ENCODE measurements at places on chromosomes 2 and 18. TPM values are rescaled to one million over a fixed set of nuclear protein-coding genes. Genes with fewer than 3 reads are reported as not detected.

- H3K27ac ChIP-seq, result peak overlapping the region; percentile 95
- DNase-seq, result no peak
- H3K36me3 ChIP-seq, result no peaks in the 10 kb centered on the region
Observed at GRCh38 chr18:51194604-51195003, 2.9 kb downstream of the MEX3C start.

GRCh38 chr18:29840089-29840488, 1202.5 kb downstream of the DSC3 start:
- no peaks in the 10 kb centered on the region for H3K27me3 ChIP-seq
- no peaks in the 10 kb centered on the region for H3K4me1 ChIP-seq
- H3K4me3 ChIP-seq, result no peak overlapping the region
- no peak overlapping the region for H3K27ac ChIP-seq
- no peak for DNase-seq
- no peaks in the 10 kb centered on the region for H3K36me3 ChIP-seq

GRCh38 chr18:57806978-57807285, 3.8 kb upstream of the ATP8B1 start:
- H3K27me3 ChIP-seq, result peaks cover 38% of the 10 kb centered on the region
- H3K27ac ChIP-seq, result peak overlapping the region; percentile 24
- peaks cover 5% of the 10 kb centered on the region for H3K4me1 ChIP-seq

The MC2R gene
- not detected for total RNA-seq

DNA sequence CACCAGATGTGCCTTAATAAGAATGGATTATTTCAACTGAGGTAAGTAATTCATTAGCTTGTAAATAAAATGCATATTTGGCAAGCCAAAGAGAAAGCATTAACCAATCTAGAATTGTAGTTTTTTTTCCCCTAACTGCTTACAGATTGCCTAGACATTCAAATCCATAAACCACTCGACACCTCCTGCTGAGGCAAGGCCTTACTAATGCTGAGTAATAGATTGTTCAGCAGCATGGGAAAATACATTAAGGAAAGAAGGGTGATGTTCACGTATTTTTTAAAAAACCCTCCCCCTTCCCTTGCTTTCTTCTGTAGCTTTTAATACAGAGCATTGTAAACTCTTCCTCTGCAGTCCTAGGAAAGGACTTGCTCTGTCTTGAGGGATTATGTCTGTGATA, 17.0 kb upstream of the LINC00305 start:
- H3K27me3 ChIP-seq, result no peaks in the 10 kb centered on the region
- no peak for DNase-seq
- H3K4me1 ChIP-seq, result no peaks in the 10 kb centered on the region
- no peaks in the 10 kb centered on the region for H3K36me3 ChIP-seq
- no peak overlapping the region for H3K4me3 ChIP-seq
- H3K27ac ChIP-seq, result no peak overlapping the region

GRCh38 chr2:28516950-28517349, 21.1 kb downstream of the PLB1 start:
- no peaks in the 10 kb centered on the region for H3K27me3 ChIP-seq
- H3K27ac ChIP-seq, result no peak overlapping the region
- H3K4me3 ChIP-seq, result no peak overlapping the region
- no peak for DNase-seq
- no peaks in the 10 kb centered on the region for H3K36me3 ChIP-seq

- no peak overlapping the region for H3K4me3 ChIP-seq
- DNase-seq, result no peak
- H3K36me3 ChIP-seq, result no peaks in the 10 kb centered on the region
- no peak overlapping the region for H3K27ac ChIP-seq
Observed at GRCh38 chr2:119730671-119731177, 29.0 kb upstream of the PTPN4 start.

The GCG gene
- total RNA-seq, result not detected

DNA sequence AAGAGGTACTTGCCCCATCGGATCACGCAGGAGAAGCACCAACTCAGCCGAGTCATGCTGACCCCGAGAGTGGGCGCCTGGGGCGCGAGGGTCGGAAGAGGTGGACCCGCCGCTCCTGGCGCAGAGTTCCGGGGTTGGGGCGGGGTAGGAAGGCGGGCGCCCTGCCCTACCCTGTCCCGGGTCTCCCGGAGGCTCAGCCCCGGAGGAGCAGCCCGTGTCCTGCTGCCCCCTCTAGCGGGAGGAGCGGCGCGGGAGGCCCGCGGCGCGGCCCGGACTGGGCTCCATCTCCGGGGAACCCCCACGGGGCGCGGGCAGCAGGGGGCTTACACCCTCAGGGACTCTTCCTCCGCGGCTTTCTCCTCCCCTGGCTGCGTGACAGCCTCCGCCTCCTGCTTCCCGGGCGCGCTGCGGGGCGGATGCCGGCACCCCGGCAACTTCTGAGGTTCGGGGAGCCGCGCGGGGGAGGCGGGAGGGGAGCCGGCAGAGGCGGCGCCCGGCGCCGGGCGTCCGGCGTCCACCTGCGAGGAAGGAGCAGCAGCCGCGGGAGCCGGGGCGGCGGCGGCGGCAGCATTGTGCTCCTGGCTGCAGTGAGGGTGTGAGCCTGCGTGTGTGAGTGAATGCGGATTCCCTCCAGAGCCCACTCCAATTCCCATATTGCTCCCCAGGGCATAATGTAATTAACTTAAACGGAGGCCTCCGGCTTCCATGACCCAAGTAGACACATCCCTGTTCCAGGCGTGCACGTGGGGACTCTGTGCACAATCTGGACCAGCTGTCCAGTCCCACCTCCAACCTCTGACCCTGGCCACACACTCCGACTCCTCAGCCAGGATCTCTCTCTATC, 7.6 kb upstream of the TNS1 start:
- H3K27ac ChIP-seq, result no peak overlapping the region
- H3K4me1 ChIP-seq, result peaks cover 19% of the 10 kb centered on the region
- H3K36me3 ChIP-seq, result no peaks in the 10 kb centered on the region
- H3K27me3 ChIP-seq, result no peaks in the 10 kb centered on the region
- H3K4me3 ChIP-seq, result peak overlapping the region; percentile 33

- DNase-seq, result no peak
- H3K4me1 ChIP-seq, result no peaks in the 10 kb centered on the region
- no peak overlapping the region for H3K4me3 ChIP-seq
- H3K27me3 ChIP-seq, result no peaks in the 10 kb centered on the region
- H3K27ac ChIP-seq, result no peak overlapping the region
Observed at GRCh38 chr2:101610750-101611315, 86.7 kb upstream of the MAP4K4 start.

DNA sequence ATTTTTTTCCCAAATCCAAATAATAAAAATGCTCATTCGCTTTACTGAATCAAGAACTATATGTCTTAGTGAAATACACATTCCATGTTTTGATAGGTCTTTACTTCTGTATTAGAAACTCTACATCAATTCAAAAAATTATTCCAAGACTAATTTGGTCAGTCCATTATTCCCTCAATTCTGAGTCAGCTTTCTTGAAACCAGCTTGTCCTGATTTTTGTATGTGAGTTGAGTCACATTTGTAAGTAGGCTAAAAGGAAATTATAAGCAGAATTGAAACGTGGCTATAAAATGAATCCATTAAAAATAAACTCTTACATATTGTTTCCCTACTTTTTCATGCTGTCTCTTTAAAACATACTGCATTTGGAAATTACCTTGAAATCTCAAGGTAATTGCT, 113.0 kb downstream of the DNER start:
- no peaks in the 10 kb centered on the region for H3K4me1 ChIP-seq
- DNase-seq, result no peak
- no peak overlapping the region for H3K4me3 ChIP-seq

GRCh38 chr2:105786231-105787230, 41.8 kb downstream of the NCK2 start:
- no peak overlapping the region for H3K4me3 ChIP-seq
- DNase-seq, result no peak
- H3K4me1 ChIP-seq, result peaks cover 80% of the 10 kb centered on the region
- no peak overlapping the region for H3K27ac ChIP-seq
- no peaks in the 10 kb centered on the region for H3K36me3 ChIP-seq

The METTL4 gene
- total RNA-seq, result 10.3 TPM

The CRYGC gene
- not detected for total RNA-seq

DNA sequence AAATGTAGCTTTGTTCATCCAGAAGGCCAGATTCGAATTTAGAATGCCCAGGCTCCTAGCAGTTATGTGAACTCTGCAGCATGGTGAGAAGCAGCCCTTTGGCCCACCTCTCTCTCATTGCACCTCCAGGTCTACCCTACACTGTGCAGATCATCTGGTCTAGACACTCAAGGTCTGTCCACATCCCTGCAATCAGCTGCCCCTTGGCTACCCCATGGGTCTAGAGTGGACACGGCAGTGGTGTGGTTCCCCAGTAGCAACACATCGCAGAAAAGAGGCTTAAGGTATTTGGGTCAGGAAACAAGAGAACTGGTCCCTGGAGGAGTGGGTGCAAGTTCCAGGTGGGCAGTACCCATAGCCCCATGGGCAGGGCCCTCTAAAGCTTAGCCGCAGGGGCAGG, 76.6 kb upstream of the BCL2L11 start:
- no peak overlapping the region for H3K4me3 ChIP-seq
- H3K4me1 ChIP-seq, result no peaks in the 10 kb centered on the region
- DNase-seq, result no peak
- no peaks in the 10 kb centered on the region for H3K36me3 ChIP-seq

DNA sequence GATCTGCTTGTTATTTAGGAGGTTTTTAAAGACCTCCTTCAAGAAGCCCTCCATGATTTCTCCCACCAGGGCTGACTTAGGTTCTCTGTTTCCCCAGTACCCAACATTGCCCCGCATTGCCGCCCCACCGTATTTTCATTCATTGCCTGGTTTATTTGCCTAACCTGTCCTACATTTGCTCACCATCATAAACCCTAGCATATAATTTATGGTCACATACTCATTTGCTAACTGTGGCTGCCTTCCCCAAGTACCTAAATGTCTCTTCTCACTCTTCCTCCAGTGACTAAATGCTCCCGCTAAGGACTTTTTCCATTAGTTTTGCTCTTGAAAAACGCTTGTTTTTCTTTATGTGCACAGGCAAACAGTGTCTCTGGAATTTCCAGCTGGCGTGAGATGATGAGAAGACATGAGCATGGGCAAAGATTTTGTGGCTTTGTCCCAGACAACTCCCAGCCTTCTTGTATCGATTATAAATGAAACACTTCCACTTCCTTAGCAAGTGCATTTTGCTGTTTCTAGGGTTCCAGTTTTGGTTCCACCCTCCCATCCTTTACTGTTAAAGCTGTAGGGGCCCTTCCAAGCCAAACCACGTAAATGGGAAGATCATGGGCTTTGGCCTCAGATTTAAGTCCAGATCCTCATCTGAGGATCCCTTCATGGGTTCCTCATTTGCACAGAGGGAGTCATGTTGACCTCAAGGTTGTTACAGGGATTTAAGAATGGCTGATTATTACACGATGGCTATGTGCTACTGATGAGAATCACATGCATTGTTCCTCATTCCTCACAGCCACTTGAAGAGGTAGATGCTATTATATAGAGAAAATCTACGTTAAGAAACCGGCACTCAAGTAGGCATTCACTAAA, 21.0 kb upstream of the ARMC9 start:
- no peaks in the 10 kb centered on the region for H3K27me3 ChIP-seq
- peaks cover 39% of the 10 kb centered on the region for H3K4me1 ChIP-seq
- DNase-seq, result no peak

- H3K36me3 ChIP-seq, result no peaks in the 10 kb centered on the region
- H3K4me3 ChIP-seq, result peak overlapping the region; percentile 83
- peaks cover 5% of the 10 kb centered on the region for H3K4me1 ChIP-seq
- DNase-seq, result no peak
Observed at GRCh38 chr18:76494231-76495005, 624 bp downstream of the ZNF516 start.

DNA sequence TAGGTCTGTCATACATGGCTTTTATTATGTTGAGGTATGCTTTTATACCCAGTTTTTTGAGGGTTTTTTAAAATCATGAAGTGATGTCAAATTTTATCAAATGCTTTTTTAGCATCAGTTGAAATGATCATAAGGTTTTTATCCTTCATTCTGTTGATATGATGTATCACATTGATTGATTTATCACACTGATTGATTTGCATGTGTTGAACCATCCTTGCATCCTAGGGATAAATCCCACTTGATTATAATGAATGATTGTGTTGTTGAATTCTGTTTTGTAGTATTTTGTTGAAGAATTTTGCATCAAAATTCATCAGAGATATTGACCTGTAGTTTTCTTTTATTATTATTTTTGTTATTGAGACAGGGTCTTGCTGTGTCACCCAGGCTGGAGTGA, 68.2 kb downstream of the LIMS1 start:
- H3K27me3 ChIP-seq, result no peaks in the 10 kb centered on the region
- no peaks in the 10 kb centered on the region for H3K36me3 ChIP-seq
- no peaks in the 10 kb centered on the region for H3K4me1 ChIP-seq
- DNase-seq, result no peak
- no peak overlapping the region for H3K27ac ChIP-seq

DNA sequence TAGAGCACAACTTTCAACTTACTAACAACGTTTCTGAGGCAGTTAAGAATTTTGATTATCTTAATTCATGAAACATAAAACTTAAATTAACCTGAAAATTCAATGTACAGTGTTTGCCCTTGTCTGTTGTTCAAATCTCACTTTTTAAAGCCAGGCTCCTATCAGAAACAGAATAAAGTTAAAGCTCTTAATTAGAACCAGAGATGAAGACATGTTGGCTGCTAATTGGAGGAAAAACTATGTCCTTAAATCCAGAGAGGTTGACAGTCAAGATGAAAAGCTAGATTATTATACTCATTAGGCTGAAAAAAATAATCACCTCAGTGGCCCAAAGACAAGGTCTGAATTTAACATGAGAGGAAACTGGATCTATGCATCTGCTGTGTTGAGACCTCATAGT, 52.3 kb downstream of the SOWAHC start:
- H3K4me1 ChIP-seq, result no peaks in the 10 kb centered on the region
- H3K36me3 ChIP-seq, result no peaks in the 10 kb centered on the region
- H3K27ac ChIP-seq, result no peak overlapping the region
- H3K4me3 ChIP-seq, result no peak overlapping the region
- no peaks in the 10 kb centered on the region for H3K27me3 ChIP-seq

DNA sequence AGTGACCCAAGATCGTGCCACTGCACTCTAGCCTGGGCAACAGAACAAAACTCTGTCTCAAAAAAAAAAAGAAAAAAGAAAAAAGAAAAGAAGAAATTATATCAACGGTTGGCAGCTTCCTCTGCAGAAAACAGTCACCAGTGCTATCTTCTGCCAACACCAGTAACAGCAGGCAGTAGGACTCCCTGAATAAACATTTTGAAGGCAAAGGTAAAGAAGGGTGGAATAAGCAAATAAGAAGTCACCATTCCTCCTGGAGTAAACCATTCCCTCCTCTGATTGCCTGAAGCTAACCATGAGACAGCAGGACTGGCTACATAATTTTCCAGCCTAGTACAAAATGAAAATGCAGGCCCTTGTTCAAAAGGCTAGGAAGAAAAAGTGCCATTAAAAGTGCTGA, 9.0 kb upstream of the RNF103 start:
- H3K4me3 ChIP-seq, result no peak overlapping the region
- H3K27ac ChIP-seq, result no peak overlapping the region
- DNase-seq, result no peak

Data from left lung (tissue), 14 donors.